ENCODE measurements at places on chromosomes 5 and 9.

GRCh38 chr9:70935856-70936255 lies 185.6 kb downstream of the TRPM3 start:
- DNase-seq, result no peak

- no peak for DNase-seq
Observed at GRCh38 chr5:135276151-135276550, 122.9 kb downstream of the MACROH2A1 start.

DNA sequence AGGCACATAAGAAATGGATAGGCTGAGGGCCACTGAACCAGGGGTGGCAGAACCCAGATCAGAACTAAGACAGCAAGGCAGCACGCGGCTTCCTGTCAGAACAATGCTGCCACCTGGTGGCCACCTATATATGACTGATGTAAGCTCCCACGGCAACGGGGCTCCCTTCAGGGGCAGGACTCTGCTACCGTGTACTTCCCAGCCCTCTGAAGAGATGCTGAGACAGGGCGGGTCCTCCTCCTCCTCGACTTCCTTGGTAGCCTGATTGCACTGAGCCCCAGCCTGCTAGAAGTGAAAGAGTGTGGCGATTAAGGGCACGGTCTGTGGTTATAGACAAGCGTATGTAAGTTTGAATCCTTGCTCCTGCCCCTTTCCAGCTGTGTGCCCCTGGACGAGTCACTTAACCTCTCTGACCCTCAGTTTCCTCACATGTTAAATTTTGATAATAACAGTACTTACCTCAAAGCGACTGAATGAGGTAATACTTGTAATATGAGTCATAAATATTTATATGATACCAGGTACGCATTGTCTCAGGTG lies 13.3 kb downstream of the RPS14 start:
- peak; percentile 75 for DNase-seq

DNA sequence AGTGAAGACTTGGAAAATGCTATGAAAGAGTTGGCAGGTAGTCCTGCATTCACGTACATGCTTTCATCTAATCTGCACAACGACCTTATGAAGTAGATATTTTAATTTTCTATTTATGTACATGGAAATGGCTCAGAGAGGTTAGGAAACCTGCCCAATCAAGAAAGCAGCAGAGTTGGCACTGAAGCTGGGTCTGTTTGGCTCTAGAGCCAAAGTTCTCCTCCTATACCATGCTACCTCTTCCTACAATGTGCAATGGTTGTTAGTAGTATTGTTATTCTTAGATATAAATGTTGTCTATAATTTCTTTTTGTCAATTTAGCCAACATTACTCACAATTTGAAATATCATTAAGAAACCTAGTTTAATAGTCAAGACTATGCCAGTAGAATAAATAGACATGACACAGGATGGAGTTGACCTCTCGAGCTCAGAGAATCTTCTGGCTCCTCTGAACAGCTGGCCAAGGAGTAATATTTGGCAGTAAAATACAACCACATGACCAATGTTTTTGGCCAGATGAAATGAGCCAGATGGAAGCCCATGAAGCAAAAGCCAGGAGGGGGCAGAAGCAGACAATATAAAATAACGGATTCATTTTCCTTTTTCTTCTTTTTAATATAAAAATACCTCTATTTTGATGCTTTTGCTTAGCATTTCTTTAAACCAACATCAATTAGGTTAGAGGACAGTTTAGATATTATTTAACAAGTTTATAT lies 542.3 kb downstream of the PDE4D start:
- DNase-seq, result peak; percentile 91

GRCh38 chr9:131776473-131776872 lies 36.6 kb upstream of the RAPGEF1 start:
- no peak for DNase-seq

DNA sequence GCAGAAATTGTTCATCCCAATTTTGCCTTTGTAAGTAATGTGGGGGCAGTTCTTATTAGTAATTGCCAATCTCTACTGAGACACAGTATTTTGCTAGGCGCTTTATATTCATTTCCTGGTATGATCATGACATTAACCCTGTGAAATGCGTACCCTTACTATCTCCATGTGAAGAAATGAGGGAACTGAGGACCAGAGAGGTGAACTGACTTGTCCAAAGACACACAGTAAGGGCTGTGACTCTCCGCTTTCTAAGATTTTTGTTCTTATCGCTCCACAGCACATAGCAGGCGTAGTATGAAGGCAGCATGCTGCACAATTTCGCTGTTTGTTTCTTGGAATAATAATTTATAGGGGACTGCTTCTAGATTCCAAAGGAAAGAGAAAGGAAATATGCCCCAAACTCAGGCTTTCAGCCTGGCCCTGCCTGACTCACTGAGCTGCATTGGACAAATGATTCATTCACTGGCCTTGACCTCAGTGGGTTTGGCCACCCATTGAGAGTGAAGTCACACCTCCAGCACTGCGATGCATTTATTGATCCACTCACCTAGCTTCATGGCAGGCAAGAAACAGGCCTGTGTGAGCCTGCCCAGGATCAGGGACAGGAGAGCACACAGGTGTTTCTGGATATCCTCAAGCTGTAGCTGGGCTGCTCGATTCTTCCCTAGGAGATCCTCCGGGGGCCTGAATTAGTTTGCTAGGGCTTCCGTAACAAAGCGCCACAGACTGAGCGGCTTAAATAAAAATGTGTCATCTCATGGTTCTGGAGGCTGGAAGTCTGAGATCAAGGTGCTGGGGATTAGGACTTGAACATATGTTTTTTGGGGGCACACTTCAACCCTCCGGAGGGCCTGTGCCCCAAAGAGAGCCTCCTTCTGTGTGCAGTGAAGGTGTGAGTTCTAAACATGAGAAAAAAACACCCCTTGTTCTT lies 7.2 kb upstream of the DUSP1 start:
- DNase-seq, result no peak

- DNase-seq, result no peak
Observed at GRCh38 chr5:135662061-135662481, 83.3 kb upstream of the CXCL14 start.

DNA sequence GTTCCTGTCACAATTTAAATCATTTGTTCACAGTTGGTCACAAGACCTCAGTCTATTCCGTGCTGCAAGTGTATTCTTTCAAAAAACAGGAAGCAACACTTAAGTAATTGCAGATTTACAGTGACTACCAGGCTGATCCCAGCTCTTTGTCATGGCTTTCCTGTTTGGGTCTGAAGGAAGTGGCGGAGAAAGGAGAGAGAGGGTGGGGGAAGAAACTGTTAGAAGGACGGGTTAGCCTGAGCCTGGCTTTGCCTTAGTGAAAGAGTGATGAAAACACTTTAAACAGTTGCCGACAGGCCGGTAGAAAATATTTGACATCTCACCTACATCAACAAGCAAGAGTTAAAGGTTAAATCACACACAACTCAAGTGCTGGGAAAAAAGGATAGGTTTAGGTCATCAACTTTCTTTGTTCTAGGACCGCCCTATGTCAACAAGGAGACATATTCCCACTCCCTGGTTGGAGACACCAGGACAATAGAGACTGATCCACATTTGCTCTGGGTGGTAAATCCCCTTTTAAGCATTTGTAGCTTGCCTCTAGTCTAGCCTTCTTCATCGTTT lies 102.2 kb upstream of the DAB2 start:
- DNase-seq, result no peak

DNA sequence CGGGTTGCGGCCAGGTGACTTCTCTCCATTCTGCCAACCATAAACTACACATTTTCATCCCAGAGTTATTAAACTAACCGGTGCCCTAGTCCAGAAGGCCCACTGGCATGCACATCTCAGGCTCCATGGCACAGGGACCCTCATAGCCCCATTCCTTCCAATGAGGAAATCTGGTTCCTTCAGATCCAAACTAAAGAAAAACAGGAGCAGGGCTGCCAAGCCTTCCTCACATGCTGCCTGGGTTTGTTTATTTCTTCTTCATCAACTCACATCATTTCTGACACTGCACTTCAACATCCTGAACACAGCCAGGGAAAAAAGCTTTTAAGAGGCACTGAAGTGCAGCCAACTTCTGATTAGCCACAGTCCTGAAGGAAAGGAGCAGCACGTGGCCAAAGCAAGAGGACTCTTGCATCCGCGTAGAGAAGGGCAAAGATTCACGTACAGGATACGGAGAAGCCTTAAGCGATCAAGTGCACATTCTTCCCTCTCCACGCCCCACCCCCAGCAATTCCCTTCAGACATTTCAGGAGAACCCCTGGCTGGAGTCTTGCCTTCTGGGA lies 22.5 kb downstream of the LHFPL2 start:
- DNase-seq, result no peak

- no peak for DNase-seq
Observed at GRCh38 chr5:180291234-180291940, 496 bp downstream of the MAPK9 start.

DNA sequence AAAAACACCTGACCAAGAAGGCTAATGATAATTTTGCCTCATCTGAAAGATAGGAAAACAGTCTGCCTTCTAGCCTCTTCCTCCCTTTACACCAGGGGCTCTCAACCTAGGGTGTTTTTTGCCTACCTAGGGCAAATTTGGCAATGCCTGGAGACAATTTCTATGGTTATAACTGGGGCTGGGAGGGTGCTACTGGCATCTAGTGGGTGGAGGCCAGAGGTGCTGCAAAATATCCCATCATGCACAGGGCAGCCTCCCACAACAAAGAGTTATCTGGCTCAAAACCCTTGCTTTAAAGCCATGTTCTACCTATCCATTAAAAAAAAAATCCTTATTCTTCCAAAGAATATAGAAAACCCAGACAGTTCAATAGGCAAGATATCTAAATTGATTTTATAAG lies 45.0 kb upstream of the NR3C1 start:
- DNase-seq, result no peak

DNA sequence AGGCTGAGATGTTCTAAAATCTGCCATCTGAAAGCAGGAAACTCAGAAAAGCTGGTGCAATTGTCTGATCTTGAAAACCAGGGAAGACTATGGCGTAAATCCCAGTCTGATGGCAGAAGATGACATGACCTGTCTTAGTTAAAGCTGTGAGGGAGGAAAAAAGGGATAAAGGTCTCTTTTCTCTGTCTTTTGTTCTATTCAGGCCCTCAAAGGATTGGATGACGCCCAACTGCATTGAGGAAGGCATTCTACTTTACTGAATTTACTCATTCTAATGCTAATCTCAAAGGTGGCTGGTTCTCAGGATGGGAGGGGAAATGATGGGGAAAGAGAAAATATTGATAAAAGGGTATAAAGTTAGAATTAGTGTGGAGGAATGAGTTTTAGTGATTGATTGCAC lies 312.8 kb upstream of the CTNND2 start:
- DNase-seq, result no peak

DNA sequence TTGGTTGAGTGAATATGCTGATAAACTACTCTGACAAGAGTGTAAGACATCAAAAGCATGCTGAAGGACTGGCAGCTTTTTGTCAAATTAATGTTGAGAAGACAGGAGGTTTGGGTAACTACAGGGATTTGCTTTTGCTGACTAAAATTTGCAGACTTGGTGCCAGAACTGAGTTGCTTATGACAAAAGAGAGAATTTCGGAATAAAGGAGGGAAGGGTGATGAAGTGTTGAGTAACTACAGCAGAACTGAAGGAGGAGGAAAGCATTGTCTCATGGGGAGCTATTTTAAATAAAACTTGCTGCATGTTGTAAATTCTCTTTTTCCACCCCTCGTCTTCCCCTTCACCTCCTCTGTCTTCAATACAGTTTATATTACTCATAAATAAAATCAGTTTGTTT lies 296.1 kb downstream of the YTHDC2 start:
- DNase-seq, result no peak

GRCh38 chr5:35404701-35405100 lies 174.4 kb upstream of the PRLR start:
- DNase-seq, result no peak

GRCh38 chr9:116653348-116654058 lies 33.6 kb upstream of the TRIM32 start:
- no peak for DNase-seq

- DNase-seq, result no peak
Observed at GRCh38 chr9:86521977-86522376, 167.8 kb upstream of the TUT7 start.

GRCh38 chr5:2286250-2286649 lies 403.5 kb upstream of the IRX4 start:
- no peak for DNase-seq

GRCh38 chr5:132389585-132390286 lies 20.2 kb downstream of the SLC22A5 start:
- no peak for DNase-seq

DNA sequence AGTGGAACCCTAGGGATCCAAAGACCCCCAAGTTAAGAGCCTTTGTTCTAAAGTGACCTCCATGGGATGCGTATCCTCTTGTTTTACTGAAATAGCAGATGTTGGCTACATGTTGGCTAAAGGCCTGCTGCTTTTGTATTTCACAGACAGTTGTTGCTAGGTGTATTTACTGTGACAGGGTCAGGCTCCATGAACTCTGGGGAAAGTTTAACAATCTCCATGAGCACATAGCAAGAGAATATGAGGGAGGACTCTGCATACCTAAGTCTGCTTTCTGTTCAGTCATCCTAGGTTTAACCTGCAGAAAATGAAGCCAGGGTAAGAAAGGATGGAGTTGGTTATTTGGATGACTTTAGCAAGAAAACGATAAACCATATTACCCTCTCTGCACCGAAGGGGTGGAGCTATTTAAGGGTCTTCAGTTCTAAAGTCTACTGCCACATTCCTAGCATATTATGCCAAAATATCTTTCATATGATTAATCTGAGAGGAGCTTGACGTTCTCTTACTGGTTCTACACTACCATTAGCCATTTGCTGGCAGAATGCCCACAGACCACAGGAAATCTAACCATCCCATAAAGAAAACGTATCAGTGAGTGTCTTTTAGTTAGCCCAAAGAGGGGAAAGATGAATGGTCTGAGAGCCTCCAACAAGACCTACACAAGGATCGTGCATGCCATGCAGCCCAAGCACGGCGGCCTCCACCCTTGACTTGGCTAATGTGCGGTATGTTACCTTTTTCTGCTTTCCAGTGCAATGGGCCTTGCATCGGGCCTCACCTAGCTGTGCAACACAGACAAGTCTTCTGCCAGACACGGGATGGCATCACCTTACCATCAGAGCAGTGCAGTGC lies 127.8 kb downstream of the SAXO1 start:
- DNase-seq, result no peak

DNA sequence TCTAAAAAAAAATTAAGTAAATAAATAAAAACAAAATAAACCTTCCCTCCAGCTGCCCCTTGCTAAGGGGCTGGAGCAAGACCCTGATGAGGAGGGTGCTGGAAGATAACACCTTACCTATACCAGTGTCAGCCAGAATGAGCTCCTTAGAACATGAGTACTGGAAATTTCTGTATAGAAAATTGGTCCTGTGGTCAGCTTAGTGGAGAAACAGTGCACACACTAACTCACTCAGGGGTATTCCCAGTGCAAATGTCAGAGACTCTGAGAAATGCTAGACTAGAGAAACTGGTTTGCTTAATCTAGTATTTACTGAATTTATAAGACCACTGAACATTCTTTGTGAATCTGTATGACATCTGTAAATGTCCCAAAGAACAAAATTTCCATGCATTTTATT lies 62.1 kb upstream of the CTXN3 start:
- no peak for DNase-seq

GRCh38 chr5:147101659-147102369 lies 133.0 kb upstream of the STK32A start:
- DNase-seq, result no peak

GRCh38 chr9:86669422-86669821 lies 277.9 kb downstream of the GAS1 start:
- no peak for DNase-seq
